ENCODE measurements at places on chromosomes 4 and X.
A peak's percentile ranks its signal among the peaks of the same experiment; 100 is the strongest.

GRCh38 chrX:12985331-12985730 lies 10.4 kb downstream of the TMSB4X start:
- DNase-seq, result no peak

- no peak for DNase-seq
Measured at GRCh38 chr4:129176864-129177263, 80.9 kb downstream of the C4orf33 start.

DNA sequence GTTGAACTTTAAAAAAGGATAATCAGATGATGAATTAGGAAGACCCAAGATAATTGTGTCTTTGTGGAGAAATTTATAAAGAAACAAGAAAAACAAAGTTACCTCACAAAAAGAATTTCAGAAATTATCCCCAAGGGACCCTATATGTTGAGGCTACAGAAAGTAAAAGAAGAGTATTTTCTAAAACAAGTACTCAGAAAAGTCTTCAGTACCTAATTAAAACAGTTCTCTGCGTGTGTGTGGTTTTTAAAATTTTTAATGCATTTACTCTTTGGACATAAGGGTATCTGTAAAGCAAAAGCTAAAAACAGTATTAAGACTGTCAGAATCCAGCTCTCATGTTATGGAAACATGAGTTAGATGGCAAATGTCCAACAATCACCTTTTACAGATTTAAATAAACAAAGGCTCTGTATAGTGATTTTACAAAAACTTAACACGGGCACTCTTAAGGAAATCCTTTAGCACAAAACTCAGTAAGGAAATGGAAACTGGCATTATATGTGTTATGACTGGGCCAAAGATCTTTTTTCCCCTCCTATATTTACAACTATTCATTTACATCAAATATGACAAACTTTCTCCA lies 187.5 kb downstream of the NSUN7 start:
- no peak for DNase-seq

DNA sequence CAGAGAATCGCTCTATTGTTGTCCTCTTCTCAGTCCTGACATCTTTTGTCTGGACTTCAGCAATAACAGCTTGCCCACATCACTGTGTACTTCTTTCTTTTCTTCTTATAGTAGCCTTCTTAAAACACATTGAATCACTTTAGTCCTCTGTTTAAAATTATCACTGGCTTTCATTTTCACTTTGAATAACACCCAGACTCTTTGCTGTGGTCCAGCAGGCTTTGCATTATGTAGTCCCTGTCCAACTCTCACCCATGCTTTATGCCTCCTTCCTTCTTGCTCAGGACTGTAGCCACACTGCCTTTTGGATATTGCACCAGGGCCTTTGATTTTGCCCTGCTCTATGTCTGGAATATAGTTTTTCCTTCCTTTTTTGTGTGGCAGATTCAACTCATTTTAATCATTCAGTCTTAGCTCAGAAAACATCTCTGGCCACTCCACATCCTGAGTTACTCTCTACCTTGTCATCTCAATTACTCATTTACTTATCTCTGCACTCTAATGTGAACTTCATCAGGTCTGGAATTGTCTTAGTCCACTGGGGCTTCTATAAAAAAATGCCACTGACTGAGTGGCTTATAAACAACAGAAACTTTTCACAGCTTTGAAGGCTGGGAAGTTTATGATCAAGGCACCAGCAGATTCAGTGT lies 168.2 kb downstream of the C4orf33 start:
- no peak for DNase-seq

DNA sequence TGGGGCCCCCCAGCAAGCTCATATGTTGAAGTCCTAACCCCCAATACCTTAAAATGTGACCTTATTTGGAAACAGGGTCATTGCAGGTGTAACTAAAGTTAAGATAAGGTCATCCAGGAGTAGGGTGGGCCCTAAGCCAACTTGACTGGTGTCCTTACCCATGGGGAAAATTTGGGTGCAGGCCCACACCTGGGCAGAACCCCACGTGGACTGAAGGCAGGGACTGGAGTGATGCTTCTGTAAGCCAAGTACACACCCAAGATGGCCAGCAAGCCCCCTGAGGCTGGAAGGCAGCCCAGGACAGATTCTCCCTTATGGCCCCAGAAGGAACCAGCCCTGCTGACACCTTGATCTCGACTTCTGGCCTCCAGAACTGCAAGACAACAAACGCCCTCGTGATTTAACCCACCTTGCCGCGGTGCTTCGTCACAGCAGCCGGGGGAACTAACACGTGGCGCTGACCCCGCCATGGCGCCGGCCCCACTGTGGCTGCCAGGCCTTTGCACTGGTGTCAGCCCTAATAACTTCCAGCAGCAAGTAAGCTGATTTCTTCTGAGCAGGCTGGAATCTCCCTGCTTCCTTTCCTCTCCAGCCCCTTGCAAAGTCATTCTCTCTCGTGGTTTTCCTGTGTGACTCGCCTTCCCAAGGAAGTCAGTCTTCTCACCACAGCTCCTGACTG lies 23.2 kb upstream of the MXD4 start:
- DNase-seq, result peak; percentile 64

GRCh38 chrX:71859637-71860036 lies 51.0 kb upstream of the NHSL2 start:
- DNase-seq, result peak; percentile 46

- DNase-seq, result peak; percentile 21
Measured at GRCh38 chrX:41670112-41670511, 18.7 kb upstream of the GPR34 start.

DNA sequence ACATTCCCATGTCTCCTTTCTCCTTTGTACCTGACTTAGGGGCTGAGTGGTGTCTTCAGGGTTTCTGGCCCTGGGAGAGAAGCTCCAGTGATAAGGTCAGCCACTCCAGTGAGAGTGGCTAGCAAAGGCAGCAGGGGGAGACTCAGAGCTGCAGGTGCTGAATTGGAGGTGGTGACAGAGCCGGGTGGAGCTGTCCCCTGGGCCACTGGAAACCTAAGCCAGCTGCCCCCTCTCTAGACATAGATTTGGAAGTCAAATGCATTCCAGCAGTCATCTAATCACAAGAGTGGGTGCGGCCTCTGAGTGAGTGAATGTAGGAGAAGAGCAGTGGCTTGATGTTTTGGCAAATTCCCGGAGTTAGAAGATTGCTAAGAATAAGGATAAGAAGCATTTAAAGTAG lies 28.5 kb downstream of the TRIM2 start:
- peak; percentile 18 for DNase-seq

DNA sequence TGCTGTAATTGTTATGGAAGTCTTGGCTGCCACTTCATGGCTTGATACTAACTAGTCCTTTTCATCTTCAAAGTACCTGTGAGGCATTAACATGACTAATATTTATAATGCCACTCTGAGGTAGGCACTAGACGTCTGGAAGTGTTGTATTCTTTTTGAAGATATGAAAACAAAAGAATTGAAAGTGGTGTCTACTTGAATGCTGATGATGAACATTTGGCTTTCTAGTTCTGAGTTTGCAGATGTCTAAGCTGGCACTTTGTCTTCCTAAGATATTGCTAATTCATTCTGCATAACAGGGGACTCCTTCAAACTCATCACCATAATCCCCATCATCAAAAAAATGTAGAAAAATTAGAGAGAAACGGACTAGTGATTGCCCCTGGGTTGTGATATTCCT lies 41.6 kb upstream of the HAND2 start:
- DNase-seq, result no peak

- DNase-seq, result no peak
Measured at GRCh38 chr4:84001876-84002569, 466.1 kb downstream of the GPAT3 start.

GRCh38 chr4:71026086-71026485 lies 32.6 kb downstream of the DCK start:
- peak; percentile 92 for DNase-seq

DNA sequence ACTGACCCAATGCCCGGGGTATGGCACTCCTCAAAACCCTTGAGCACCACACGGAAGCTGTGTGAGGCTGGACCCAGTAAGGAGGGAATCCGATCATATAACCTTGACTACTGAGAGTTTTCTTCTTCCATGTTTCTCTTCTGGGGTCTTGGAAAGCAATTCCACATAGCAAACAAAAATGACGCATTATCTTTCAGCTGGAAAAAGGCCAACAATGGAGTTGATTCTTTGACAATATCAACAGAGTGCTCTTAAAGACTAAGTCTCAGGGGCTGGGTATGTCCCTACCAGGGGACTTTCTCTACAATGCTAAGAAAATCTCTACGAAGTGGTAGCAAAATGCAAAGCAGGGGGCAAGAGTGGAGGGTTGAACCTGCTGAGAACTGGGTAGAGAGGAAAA lies 188.6 kb downstream of the NSUN7 start:
- no peak for DNase-seq

GRCh38 chrX:20393944-20394343 lies 127.2 kb upstream of the RPS6KA3 start:
- DNase-seq, result no peak

DNA sequence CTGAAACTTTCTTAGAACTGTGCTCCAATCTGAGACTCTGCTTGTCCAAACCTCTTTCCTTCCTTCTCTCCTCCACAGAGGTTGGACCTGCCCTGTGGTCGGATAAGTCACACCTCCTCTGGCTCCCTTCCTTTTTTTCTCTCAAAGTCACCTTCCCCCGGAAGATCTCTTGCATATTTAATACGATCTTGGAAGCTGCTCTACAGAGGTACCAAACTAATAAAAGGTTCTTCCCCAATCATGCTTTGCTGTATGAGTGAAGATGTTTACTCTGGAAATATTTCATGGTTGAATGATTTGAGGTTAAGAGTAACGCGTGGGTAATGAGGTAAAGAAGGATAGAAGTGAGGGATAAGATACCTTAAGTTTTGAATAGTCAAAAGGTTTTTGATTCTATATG lies 166.0 kb downstream of the ATG4A start:
- no peak for DNase-seq

DNA sequence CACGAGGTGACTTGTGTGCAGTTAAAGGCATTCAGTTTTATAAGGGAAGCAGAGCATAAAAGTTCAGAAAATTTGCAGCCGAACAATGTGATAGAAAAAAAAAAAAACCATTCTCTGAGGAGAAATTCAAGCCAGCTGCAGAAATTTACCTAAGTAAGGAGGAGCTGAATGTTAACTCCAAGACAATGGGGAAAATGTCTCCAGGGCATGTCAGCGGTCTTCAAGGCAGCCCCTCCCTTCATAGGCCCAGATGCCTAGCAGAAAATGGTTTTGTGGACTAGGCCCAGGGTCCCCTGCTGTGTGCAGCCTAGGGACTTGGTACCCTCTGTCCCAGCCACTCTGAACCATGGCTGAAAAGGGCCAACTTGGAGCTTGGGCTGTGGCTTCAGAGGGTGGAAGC lies 1764.0 kb downstream of the C4orf33 start:
- DNase-seq, result no peak
